Activated naive CD8-positive, alpha-beta T cell treated with anti-CD3 and anti-CD28 coated beads for 36 hours (primary cell): ENCODE measurements at places on chromosomes 13 and 19. TPM values are rescaled to one million over a fixed set of nuclear protein-coding genes. Genes with fewer than 3 reads are reported as not detected.

DNA sequence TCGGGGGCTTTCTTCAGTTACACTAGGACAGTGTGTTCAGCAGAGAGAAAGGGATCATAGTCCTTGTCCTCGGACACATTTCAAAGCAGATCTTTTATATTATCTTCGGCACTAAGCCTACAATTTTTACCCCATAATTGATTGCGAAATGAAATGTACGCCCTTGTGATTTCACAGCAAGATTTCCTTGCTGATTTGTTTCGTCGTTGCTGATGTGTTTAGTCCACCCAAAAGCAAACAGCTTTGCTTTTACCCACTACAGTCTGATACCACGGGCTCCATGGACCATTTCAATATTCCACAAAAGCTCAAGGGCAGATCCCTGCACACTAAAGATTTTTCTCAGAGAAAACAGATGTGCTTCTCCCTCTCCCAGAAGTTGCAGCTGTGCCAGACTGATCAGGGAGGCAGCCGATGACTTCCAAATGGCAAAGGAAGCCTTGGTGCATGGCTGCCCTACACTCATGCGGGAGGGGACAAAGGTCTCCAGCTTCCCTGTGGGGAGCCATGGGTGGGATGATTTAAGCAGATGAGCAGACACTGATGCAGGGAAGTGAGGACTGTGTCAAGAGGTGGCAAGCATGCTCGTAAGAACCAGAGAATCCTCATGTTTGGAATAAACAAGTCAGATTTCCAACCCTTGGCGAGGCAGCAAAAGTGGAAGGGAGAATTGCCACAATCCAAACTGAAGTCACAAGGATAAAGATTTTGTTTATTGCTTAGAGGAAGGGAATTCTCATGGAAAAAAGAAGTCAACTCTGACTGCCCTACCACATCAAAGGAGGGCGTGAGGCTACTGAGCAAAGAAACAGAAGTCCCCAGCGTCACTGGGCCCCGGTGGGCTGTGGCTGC is 81.1 kb downstream of the STK24 start:
- no peak for DNase-seq

The GGACT gene
- 5.3 TPM for total RNA-seq

DNA sequence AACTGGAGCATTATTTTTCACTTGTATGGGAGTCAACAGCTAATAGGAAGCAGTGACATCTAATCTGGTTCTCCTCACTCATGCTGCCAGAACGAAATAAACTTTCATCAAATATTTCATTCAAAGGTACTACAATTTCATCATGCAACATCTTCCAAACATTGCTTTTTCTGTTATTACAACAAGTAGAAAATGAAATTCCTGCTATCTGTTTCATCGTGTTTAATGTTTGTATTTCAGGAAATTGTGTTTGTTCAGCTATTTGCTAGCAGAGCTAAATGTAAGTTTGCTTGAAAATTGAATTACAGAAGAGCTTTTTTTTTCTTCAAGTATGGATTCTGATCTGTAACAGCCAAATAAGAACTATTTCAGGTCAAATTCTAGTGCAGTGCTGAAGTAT is 90.1 kb downstream of the SLITRK6 start:
- DNase-seq, result no peak

- DNase-seq, result no peak
Measured at GRCh38 chr13:44352671-44353070, 21.0 kb upstream of the SERP2 start.

The TGFBR3L gene
- 2.1 TPM for total RNA-seq

GRCh38 chr19:32322541-32322940 is 22.9 kb upstream of the ZNF507 start:
- DNase-seq, result no peak

GRCh38 chr19:15223649-15224361 is 8.4 kb downstream of the EPHX3 start:
- DNase-seq, result no peak

The WDR87 gene
- total RNA-seq, result not detected

The C19orf73 gene
- total RNA-seq, result 1.3 TPM

DNA sequence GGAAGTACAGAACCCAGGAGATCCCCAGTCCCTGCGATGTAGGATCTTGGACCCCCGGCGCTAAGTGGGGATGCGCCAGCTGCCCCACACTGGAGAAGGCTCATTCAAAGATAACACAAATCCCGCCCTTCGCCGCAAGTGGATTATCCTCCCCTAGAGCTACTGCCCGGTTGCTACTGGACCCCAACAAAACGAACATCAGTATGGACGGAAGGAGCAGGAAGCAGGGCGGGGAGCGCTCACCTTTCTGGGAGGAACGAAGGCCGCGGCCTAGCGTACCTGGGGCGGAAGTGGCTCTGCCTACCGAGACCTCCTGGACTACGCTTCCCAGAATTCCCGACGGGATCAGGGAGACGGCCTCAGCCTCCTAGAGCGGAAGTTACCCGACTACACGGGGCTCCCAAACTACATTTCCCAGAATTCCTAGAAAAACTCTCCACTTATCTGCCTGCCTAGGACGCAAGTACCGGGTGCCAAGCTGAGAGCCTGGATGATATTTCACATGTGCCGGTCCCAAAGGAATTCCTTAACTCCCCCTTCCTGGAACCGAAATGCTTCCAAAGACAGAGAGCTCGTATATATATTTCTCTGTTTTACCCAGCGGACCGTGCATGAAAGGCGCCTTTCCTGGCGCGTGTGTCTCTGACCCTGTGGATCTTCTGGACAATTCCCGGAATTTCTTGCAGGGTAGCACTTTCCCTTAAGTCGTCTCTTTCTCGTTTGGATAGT is at the start of gene ZNF112:
Gene ZNF112, minus strand, starts transcription at position 298 of the 729 bp plus-strand sequence. CDS start 16,141 bp downstream, outside the sequence.
- DNase-seq, result peak; percentile 35

The CEACAM21 gene
- 36.5 TPM for total RNA-seq

The NCAN gene
- total RNA-seq, result not detected

GRCh38 chr13:20654156-20654555 is 49.3 kb upstream of the IL17D start:
- no peak for DNase-seq

The LIM2 gene
- not detected for total RNA-seq

The WDR88 gene
- total RNA-seq, result not detected

The ANGPTL8 gene
- not detected for total RNA-seq

The SMIM44 gene
- not detected for total RNA-seq

The S1PR5 gene
- total RNA-seq, result not detected

DNA sequence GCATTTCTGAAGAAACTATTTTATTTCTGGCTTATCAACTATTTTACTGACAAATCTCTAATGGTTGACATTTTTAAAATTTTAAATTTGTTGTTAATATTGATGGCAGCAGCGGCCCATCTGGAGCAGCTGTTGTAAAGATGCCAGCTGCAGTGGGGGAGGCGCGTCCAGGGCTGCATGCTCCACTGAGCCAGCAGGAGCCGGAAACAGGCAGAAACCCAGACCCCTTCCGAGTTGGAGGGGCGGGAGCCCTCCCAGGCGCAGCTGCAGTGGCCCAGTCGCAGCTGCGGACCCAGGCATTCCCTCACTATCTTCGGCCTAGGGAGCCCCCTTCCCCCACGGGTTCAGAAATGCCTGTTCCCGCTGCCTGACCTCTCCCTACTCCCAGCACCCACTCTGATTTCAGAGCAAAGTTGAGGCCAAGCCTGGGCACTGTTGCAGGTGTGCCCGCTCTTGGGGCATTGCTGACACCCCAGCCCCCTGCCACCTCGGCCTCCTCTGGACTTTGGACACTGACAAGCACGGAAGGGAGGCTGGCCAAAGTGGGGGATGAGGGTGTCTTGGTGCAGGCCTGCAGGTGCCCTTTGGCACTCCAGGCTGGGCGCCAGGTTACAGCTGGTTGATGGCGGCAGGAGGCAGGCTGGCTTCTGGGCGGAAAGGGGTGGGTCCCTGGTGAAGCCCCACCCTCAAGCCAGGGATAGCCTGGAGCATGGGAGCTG is 69.2 kb downstream of the PIBF1 start:
- DNase-seq, result no peak

GRCh38 chr13:51270623-51271415 is 48.6 kb downstream of the FAM124A start:
- DNase-seq, result no peak

- DNase-seq, result no peak
Measured at GRCh38 chr13:40178130-40178529, 488.3 kb downstream of the FOXO1 start.

DNA sequence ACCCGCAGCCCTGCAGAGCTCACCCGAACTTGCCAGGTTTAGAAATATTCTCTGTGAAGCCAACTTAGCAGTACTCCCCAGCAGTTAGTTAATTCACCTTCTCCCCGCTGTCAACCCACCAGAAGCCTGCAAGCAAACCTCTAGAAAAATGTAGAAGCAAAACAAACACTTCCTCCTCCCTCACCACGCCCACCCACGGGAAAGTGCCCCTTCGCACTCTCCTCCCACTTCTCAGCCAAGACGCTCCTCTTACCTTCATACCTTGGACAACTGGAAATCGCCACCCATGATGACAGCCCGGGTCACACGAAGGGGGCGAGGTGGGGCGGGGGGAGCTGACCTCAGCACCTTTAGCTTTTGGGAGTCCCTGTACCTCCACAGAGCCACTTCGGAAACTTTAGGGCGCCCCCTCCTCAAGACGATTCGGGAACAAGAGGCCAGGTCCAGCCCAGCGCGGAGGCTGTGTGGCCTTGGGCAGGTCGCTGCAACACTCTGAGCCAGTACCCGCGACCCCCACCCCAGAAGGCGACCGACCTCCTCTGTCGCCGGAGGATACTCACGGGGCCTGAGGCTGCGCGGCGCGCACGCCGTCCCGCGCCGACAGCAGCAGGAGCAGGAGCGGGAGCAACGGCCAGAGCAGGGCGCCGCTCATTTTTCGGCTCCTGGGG is 485 bp downstream of the CPAMD8 start:
- no peak for DNase-seq

GRCh38 chr13:21426238-21426637 is 32.9 kb downstream of the ZDHHC20 start:
- no peak for DNase-seq

GRCh38 chr19:13864046-13864666 is 12.8 kb upstream of the NANOS3 start:
- DNase-seq, result no peak

- DNase-seq, result no peak
Measured at GRCh38 chr19:7545904-7546303, 10.4 kb downstream of the PNPLA6 start.

The IRGC gene
- total RNA-seq, result not detected

DNA sequence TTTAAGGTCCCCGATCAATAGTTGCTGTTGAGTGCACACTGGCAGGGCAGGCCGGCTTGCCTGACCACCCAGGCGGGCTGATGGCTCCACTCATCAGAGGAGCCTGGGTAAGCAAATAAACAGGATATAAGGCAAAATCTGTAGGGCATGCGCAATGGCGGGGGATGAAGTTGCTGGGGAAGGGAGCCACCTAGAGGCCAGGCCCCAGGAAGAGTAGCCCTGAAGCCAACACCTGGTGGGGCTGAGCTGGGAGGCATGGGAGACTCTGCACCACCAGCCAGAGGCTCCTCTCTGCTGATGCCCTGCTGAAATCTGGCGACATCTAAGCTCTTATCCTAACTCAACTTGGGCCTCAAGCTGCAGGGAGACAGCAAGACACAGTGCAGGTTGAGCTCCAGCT is 324.3 kb downstream of the ZNF536 start:
- DNase-seq, result peak; percentile 18

- DNase-seq, result peak; percentile 88
Measured at GRCh38 chr19:44447916-44448674, at the start of gene ZNF229. Gene ZNF229 (minus strand): TSS chr19:44448472. CDS start chr19:44442847, 5,625 bp downstream.

DNA sequence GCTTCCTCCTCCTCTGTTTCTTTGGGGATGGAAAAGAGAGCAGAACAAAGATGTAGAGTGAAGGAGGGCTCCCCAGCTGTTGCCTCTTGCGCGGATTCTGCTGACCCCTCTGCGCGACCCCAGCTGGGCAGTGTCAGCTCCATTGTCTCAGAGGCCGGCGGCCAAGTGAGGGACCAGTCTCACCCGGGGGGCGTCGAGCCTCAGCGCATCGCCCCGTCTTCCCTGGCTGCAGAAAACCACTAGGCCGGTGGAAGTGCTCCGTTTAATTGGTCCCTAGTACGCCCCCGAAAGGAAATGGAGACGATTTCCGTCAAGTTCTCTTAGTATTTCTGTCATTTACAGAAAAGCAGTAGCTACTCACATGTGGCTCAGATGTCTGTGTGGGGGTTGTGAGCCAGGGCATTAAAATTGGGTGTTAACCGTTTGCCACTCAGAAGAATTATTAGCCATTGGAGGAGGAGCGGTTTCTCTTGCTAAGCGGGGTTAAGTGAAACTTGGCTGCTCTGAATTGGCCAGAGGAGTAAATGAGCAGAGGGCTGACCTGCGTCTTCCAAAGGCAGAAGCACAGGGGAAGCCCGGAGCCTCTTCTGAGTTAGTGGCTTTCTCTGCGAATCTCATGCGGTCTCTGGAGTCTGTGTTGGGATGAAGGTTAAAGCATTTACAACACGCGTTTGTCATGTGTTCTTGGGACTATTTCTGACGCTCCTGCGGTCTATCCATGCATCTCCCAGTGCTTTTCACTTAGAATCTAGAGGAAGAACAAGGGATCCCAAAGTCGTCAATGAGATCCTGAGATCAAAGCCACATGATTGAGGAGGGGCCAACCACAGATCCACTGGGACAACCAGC is 132.8 kb upstream of the MYO16 start:
- no peak for DNase-seq

The CGB5 gene
- not detected for total RNA-seq

GRCh38 chr13:42991898-42992763 is at the start of gene EPSTI1:
Gene EPSTI1 (minus strand): TSS chr13:42992241. CDS start chr13:42992165, 76 bp downstream.
- DNase-seq, result peak; percentile 74

The NBEA gene
- 0.42 TPM for total RNA-seq

The CDX2 gene
- total RNA-seq, result not detected

The PDE4A gene
- 11.4 TPM for total RNA-seq

The OR2Z1 gene
- total RNA-seq, result not detected

- DNase-seq, result peak; percentile 69
Measured at GRCh38 chr13:46179491-46179908, 2.5 kb downstream of the LCP1 start.

The FGF21 gene
- total RNA-seq, result not detected
